ENCODE measurements at places on chromosomes 11 and 22.

- peak; percentile 26 for DNase-seq
Observed at GRCh38 chr22:43921370-43921769, 2.2 kb upstream of the PNPLA3 start.

DNA sequence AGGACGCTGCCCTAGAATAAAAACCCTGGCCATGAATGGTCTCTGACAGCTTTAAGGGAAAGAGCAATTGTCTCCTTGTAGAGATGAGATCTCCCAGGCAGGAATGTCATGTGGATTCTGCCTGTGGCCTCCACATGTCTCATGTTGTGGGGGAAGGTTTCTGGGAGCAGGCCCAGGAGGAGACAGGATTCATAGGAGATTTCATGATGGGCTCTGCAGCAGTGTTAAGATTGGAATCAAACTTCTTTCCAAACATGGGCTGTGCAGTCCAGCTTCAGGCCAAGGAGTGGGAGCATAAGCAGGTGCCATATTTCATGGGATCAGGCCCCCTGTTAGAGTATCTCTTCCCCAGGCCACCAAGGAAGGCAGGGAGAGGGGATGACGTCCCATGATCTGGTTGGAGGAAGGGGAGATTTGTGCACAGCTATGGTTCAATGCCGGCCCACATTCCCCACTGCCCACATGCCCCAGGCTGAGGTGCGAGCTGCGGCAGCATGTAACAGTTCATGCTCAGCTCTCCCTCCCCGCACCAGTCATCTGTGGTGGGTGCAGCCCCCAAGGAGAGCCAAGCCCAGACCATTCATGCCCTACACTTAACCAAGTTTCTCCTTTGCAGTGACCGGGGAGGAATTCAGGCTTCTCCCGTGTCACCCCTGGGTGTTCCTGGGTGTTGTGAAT lies 42.5 kb downstream of the LMO1 start:
- no peak for DNase-seq

GRCh38 chr11:73017024-73017751 lies 124.9 kb downstream of the FCHSD2 start:
- no peak for DNase-seq

- no peak for DNase-seq
Observed at GRCh38 chr22:48941033-48941902, 886.4 kb downstream of the BRD1 start.

DNA sequence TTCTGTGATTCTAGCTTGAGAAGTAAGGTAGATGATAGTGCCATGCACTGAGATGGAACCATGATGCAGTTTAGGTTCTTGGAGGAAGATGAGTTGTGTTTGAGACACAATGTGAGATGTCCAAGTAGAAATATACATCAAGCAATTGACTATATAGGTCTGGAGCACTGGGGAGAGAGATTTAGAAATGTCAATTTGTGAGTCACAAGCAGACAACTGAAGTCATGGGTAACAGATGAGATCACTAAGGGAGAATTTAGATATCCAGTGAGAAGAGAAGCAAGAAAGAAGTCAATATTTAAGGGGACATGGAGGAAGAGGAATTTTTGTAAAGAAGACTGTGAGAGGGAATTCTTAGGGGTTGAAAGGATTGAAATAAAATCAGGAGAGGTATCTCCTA lies 65.1 kb upstream of the RRAS2 start:
- DNase-seq = no peak

GRCh38 chr22:48393041-48393370 lies 1434.7 kb downstream of the BRD1 start:
- DNase-seq = no peak

DNA sequence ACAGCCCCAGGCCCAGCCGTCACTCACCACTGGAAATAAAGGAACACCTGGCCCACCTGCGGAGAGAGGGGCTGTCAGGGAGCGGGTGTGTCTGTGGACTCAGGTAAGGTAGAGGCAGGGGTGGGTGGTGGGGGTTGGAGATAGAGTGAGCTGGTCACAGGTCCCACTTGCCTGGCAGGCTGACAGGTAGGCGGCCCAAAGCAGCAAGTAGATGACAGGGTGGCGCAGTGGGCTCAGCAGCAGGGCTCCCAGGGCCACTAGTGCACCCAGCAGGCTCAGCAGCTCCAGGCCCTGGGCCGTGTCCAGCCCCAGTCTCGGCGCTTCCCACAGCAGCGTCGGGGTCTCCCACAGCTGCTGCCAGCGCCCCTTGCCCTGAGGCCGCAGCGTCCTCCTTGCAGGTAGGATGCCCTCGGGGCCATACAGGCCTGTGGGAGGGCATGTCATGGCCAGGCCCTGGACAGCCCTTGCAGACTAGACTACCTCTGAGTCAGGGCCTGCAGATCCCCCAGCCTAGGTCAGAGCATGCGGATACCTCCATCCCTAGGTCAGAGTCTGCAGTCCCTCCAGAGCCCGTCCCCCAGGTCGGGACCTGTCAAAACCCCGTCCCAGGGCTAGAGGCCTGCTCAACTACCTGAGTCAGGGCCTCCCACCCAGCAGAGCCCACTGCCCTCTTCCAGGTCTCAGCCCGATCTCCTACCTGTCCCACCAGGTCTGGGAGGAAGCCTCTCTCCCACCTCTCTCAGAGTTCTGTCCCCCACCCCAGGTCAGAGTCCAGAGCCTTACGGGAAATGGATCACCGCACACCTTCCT lies 686 bp downstream of the LMF2 start:
- no peak for DNase-seq

- DNase-seq = no peak
Observed at GRCh38 chr11:121372671-121373429, 79.3 kb upstream of the SORL1 start.
